ENCODE measurements at places on chromosomes 13 and 19. TPM values are rescaled to one million over a fixed set of nuclear protein-coding genes. Genes with fewer than 3 reads are reported as not detected.

GRCh38 chr19:50384685-50385535, 763 bp downstream of the POLD1 start:
- DNase-seq = no peak

- no peak for DNase-seq
Measured at GRCh38 chr13:48066310-48066989, 28.5 kb downstream of the MED4 start.

GRCh38 chr13:96768524-96768923, 225.8 kb downstream of the OXGR1 start:
- DNase-seq = no peak

GRCh38 chr13:47646298-47646697, 354.8 kb downstream of the SUCLA2 start:
- no peak for DNase-seq

DNA sequence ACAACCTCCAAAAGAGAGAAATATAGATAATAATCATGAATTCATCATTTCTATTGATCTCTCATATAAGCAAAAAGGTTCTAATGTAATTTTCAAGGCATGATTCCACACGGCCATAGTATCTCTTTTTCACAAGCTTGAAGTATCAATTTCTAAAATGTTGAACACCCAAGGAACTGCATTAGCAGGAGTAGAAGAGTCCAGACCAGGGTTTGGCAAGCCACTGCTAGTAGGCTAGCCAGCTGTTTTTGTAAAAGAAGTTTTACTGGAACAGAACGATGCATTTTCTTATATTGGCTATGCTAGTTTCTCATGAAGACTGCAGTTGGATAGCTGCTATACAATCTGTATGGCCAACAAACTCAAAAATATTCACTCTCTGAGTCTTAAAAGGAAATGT, 481.5 kb upstream of the MIR17HG start:
- no peak for DNase-seq

- no peak for DNase-seq
Measured at GRCh38 chr19:6797646-6798045, 25.1 kb downstream of the VAV1 start.

DNA sequence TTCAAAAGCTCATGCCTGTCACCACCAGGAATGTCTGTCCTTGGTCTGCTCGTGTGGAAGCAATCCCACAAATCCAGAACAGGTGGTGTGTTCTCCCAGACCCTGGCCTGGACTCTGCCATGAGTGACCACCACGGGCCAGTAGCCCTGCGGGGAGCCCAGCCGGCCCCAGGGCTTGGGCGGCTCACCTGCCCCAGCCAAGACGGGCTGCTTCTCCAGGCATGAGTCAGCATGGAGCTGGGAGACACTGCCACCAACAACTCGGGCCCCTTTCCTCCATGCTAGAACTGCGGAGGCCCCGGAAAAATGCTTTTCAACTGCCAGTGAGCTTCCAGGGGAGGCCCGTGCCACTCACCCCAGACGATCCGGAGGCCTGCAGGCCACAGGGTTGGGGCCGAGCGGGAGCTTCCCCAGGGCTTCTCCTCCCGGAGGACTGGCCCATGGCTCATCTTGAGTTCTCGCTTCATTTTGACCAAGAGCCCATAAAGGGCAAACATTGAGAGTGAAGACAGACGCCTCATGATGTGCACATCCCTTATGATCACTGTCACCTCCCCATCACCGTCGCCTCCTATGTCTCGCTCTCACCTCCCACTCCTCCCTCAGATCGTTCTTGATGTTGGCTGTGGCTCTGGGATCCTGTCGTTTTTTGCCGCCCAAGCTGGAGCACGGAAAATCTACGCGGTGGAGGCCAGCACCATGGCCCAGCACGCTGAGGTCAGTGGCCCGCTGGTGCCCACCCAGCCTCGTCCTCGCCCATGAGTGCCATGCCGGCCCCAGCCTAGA, 16.7 kb downstream of the YIPF2 start:
- DNase-seq = no peak

The CYP4F12 gene
- not detected for total RNA-seq

The KLK7 gene
- total RNA-seq = not detected

The DACH1 gene
- total RNA-seq = not detected

The MICOS13 gene
- 47.0 TPM for total RNA-seq

The GPR12 gene
- total RNA-seq = not detected

Measured in M059J (cell line).